ENCODE measurements at places on chromosomes 1 and 21.

- no peak for DNase-seq
Observed at GRCh38 chr21:34611528-34611927, 3.4 kb downstream of the RCAN1 start.

DNA sequence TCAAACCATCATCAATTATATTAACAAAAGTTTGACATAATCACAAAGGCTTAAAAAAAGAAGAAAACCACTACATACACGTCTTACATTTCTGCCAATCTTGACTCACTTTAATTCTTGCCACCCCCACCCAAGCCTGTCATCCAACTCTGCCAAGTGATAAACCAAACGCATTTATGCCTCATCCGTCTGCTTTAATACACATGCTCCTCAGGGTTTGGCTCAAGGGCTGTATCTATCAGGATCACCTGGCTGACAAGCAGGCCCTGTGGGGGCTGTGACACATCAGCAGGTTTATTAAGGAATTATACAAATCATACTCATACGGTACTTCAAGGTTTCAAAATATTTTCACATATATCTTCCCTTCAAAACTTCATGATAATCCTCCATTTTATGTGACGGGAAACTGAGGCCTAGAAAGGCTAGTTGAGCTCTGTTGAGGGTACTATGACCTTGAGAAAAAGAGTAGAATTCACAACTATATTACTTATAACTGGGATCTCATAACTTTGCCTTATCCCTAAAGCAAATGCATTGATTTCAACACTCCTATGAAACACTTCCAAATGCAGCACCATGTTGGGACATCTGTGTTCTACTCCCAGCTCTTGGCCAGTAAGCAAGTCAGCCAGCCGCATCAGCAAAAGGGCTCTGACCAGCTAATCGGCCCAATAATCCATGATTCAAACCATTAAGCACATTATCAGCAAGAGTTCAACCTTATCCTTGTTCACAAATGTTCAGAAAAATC is 8.7 kb downstream of the SORT1 start:
- DNase-seq, result no peak

- no peak for DNase-seq
Observed at GRCh38 chr1:177975588-177976495, 6.0 kb upstream of the SEC16B start.

DNA sequence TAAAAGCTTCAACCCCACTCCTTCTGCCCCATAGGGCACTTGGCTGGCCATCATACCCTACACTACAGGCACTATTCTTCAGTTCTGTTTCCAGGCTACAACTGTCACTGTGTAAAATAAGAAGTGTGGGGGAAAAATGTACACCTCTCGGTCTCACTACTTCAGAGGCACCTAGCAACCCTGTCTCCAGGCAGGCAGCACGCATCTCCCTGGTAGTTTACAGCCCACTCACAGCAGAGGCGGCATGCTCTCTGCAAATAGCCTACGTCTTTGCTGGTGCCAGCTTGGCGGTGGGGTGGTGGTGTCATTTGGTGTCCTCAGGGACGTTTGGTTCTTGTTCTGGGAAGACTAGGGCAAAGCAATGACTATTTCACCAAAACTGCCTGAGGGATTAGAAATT is 48.2 kb upstream of the BTG3 start:
- no peak for DNase-seq

GRCh38 chr1:244254467-244254866 is 197.2 kb downstream of the ADSS2 start:
- DNase-seq, result no peak

DNA sequence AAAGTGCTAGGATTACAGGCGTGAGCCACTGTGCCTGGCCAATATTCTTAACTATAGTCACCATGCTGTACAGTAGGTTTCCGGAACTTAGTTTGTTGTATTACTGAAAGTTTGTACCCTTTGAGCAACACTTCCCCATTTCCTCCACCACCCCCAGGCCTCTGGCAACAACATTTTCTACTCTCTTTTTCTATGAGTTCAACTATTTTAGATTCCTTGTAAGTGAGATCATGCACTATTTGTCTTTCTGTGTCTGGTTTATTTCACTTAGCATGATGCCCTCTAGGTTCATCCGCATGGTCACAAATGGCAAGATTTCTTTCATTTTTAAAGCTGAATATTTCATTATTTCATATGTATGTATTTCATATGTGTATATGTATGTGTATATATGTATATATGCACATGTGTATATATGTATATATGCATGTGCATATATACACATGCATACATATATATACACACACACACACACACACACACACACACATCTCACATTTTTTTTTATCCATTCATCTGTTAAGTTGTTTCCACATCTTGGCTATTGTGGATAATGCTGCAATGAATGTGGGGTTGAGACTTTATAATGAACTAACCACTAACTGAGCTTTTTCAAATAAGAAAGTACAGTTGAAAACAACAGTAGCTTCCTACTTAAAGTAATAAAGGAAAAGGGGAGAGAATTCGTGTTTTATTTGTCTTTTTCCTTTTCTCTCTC is 256.8 kb upstream of the C1orf105 start:
- no peak for DNase-seq

- no peak for DNase-seq
Observed at GRCh38 chr1:97348599-97349265, 572.1 kb downstream of the DPYD start.

- no peak for DNase-seq
Observed at GRCh38 chr1:71093938-71094337, 13.1 kb upstream of the ZRANB2 start.

DNA sequence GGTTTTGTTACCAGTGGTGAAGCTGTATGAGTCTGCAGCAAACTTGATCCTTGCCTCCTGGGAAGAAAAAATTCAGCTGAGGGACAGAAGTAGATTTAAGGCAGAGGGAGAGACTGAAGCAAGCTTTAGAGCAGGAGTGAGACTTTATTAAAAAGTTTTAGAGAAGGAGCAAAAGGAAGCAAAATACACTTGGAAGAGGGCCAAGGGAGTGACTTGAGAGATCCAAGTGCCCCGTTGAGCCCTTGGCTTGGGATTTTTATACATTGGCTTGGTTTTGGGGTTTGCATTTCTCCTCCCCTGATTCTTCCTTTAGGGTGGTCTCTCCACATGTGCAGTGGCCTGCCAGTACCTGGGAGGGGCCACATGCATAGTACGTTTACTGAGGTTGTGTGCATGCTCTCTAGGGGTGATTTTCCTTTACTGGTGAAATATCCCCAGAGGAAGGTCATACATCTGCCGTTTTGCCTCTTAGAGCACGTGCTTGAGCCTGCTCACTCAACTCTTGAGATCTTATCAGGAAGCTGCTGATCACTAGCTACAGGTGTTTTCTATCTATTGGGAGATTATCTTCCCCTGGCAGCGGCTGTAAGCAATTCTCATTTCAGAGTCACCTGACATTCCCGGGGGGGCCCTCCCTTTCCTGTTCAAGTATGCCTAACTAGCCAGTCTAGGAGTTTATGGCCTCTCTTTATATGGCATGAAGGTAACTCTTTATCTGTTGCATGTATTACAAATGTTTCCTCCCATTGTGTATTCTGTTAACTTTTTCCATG is 20.3 kb downstream of the FASLG start:
- no peak for DNase-seq

- DNase-seq, result no peak
Observed at GRCh38 chr1:71222668-71223067, 141.8 kb upstream of the ZRANB2 start.

DNA sequence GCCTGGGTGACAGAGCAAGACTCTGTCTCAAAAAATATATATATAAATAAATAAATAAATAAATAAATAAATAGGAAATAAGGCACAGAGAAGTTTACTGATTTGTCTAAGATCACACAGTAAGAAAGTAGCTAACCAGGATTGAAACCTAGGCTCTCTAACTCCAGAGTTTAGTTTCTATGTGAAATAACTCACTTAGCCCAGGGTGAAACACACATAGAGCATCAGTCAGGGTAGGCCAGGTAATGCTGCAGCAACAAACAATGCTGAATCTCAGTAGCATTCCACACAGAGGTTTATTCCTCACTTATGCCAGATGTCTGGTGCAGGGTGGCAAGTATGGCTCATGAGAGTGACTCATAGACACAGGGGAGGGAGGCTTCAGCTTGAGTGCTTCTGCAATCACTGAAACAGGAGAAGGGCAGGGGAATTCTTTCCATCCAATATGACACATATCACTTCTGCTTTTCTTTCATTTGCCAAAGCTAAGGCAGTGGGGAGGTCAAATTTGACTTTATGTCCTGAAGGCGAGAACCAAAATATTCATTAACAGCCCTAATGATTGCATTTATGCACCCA is 37.1 kb upstream of the KANK4 start:
- DNase-seq, result no peak

DNA sequence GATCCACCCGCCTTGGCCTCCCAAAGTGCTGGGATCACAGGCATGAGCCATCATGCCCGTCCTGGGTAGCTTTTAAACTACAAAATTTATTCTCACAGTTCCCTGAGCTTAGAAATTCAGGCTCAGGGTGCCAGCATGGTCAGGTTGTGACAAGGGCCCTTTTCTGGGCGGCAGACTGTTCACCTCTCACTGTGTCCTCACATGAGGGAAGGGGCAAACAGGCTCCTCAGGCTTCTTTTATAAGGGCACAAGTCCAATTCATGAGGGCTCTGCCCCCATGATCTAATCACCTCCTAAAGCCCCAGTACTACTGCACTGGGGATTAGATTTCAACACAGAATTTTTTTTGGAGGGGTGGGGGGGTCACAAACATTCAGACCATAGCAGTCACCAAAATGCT is 36.8 kb downstream of the GNG4 start:
- DNase-seq, result no peak

GRCh38 chr1:119266858-119267257 is 101.7 kb upstream of the HAO2 start:
- DNase-seq, result no peak

DNA sequence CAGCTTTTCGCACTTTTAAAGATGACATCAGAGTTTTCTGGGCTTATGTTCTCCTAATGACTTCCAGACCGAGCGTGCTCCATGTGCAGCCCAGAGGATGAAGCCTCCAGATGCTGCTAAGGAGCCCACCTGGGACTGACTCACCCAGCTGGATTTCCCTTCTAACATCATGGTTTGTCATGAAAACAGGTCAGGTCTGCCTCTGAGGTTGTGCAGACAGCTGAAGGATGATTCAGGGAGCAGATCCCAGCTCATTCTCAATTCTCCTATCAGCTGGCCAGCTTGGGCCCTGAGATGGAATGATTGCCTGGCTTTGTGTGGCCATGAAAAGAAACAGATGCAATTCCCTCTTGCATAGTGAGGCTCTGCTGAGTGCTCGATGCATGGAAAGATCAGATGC is 123.9 kb upstream of the DUSP10 start:
- DNase-seq, result no peak

DNA sequence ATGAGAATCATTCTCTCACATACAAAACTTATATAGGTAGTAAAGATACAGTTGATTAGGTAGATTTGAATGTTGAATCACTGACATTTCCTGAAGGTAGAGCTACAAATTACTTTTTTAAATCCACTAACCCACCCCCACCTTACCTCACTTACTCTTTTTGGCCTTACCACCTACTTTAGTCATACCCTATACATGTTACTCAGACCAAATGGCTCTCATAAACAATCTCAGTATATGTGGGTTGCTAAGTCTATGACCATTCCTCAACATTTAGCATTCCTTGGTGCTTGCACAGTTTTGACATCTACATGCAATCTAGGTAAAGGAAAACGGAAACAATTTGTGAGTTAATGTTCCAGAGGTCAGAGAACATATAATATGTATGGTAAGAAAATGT is 26.3 kb downstream of the SYDE2 start:
- no peak for DNase-seq

- DNase-seq, result no peak
Observed at GRCh38 chr1:31843506-31843905, 27.7 kb upstream of the SPOCD1 start.

DNA sequence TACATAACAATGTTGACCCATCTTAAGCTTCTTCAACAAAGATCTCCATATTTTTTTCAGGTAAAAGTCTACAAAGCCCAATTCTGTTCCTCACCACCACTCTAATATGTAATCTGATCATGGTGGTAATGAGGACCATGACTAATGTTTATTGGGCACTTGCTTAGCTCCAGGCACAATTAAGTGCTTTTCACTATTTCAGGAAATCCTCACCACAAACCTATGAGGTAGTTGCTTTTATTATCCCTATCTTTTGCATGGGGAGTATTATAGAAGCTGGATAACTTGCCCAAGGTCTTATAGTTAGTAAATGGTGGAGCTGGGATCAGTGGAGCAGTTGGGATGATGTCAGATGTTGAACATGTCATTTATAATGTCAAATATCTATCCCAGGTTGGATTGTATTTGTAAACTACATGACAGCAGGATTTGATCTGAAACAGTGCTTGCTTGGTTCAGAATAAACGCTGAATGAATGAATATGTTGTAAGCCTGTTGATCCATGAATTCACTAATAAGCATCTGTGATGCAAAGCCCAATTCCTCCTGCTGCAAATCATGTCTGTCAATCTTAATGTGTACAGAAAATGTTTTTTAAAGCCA is 283.3 kb upstream of the ST6GALNAC5 start:
- no peak for DNase-seq

DNA sequence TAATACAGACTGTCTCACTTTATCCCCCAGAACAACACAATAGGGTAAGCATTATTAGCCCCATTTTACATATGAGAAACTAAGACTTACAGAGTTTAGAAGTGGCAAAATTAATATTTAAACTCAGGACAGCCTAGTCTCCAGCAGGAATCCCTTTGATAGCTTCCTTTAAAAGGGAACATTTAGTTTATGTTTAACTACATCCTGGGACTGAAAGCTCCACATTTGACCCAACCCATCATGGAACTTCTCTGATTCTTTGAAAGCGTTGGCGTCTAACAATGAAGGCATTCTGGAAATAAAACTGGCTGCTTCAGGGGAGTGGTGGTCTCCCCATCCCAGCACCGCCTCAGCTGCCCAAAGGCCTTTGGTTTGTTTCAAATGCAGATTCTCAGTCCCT is 250.6 kb upstream of the NFIA start:
- no peak for DNase-seq

- DNase-seq, result no peak
Observed at GRCh38 chr1:27405074-27405473, 12.7 kb downstream of the GPR3 start.

DNA sequence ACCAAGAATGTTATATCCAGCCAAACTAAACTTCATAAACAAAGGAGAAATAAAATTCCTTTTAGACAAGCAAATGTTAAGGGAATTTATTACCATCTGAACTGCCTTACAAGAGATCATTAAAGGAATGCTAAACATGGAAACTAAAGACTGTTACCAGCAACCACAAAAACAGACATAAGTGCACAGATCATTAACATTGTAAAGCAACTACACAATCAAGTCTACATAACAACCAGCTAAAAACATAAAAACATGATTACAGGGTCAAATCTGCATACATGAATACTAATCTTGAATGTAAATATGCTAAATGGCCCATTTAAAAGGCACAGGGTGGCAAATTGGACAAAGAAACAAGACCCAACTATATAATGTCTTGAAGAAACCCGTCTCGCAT is 211.0 kb upstream of the PBX1 start:
- DNase-seq, result no peak

DNA sequence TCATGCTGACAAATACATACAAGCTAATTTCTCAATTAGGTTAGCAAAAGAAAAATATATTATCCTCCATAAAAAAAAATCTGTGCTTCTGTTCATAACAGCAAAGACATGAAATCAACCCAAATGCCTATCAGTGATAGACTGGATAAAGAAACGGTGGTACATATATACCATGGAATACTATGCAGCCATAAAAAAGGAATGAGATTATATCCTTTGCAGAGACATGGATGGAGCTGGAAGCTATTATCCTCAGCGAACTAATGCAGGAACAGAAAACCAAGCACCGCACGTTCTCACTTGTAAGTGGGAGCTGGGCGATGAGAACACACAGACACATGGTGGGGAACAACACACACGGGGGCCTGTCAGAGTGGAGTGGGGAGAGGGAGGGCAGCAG is 84.0 kb upstream of the PALMD start:
- no peak for DNase-seq

Measured in urinary bladder (tissue), 4 donors.